ENCODE measurements at places on chromosomes 4 and X. TPM values are rescaled to one million over a fixed set of nuclear protein-coding genes. Genes with fewer than 3 reads are reported as not detected.

The DNAAF6 gene
- not detected for total RNA-seq

The MSANTD1 gene
- 1.3 TPM for total RNA-seq

DNA sequence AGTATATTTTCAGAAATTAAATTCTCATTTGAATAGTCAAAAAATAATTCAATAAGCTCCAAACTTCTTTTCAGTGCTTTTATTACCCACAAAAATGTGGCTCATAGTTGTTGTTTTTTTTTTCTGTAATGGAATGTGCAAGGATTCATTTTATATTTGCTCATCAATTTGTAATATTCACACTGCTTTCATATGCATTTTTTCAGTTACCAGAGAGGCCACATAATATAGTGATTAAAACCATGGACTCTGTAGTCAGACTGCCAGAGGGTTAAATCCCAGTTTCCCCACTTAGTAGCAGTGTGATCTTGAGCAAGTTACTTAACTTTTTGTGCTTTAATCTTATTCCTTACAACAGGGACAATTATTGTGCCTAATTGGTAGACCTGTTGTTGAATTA lies 64.5 kb downstream of the FAM9B start:
- DNase-seq, result no peak

- DNase-seq, result no peak
Observed at GRCh38 chr4:152352215-152352614, 183.7 kb downstream of the FBXW7 start.

The PJA1 gene
- total RNA-seq, result 36.4 TPM

The TCEAL6 gene
- not detected for total RNA-seq

GRCh38 chr4:186092296-186092695 lies 12.2 kb upstream of the FAM149A start:
- DNase-seq, result no peak

DNA sequence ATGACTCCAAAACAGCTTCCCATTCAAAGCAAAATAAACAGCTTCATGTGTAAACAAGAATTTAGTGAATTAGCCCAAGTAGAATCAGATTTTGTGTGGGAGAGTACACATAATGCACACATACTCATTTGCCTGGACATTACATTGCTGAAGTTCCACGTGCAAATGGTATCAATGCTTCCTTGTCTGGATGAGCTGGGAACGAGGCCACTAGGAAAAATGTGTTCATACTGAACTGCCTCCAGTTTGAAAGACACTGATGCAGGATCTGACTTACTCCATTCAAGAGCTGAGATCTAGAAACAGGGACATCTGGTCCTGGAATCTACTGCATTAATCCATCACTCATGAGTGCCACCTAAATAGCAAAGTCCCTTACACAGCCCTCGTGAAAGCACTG lies 228.0 kb downstream of the APBB2 start:
- DNase-seq, result no peak

The PAGE5 gene
- total RNA-seq, result 37.9 TPM

The RAPGEF2 gene
- total RNA-seq, result 15.9 TPM

- no peak for DNase-seq
Observed at GRCh38 chr4:113692809-113693411, 68.6 kb downstream of the CAMK2D start.

The ARR3 gene
- not detected for total RNA-seq

The SERPINA7 gene
- total RNA-seq, result not detected

DNA sequence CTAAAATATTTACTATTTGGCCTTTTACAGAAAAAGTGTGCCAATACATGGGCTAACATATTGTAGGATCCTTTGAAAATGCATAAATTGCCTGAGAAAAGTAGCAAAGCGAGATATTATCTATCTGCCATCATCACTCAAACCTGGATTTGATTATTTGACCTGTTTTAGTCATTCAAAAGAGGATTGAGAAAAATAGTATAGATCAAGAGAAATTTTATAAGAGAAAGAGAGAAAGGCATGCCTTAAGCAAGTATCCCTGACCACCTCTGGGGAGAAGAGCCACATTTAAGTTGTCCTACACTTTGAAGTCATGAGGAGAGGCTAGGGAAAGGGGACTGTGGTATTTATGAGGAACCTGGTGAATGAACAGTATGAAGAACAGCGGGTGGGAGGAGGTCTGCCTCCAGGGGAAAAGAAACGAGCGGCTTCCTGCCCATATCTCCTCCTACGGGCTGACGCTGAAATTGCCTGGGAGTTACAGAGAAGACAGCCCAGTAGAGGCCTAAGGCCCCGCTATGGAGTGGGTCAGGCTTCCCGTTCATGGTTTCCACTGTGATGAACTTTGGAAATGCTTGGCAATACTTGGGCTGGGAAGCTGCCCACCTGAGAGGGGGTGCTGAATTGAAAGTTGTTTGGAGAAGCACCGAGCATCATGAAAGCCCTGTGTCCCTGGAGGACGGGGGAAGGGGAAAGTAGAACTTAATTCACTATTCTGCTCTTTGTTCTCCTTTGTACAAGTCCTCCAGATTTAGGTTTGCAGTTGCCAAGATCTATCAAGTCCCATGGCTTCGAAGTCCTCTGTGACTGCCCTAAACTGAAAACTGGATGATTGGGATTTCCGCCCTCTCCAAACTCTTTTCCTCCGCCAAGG lies 106.9 kb upstream of the ACSL4 start:
- peak; percentile 65 for DNase-seq

DNA sequence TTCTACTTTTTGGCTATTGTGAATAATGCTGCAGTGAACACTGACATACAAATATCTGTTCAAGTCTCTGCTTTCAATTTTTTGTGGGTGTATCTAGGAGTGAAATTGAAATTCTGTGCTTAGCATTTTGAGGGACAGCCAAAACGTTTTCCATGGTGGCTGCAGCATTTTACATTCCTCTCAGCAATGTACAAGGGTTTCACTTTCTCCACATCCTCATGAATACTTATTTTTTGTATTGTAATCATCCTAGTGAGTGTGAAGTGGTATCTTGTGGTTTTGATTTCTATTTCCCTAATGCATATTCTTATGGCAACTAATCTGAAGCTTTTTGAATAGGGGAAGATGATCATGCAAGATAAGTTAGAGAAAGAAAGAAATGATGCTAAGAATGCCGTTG lies 40.3 kb downstream of the HSPA4L start:
- no peak for DNase-seq

DNA sequence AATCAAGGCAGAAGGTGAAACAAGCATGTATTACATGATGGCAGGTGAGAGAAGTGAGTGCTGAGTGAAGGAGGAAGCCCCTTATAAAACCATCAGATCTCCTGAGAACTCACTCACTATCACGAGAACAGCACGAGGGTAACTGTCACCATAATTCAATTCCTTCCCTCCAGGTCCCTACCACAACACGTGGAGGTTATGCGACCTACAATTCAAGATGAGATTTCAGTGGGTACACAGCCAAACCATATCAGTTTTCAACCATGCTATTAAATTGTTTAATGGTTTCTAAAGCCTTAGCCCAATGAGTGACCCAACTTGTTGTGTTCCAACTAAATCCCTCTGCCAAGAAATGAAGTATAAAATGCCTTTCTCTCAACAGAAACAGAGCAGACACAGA lies 519.8 kb downstream of the GBA3 start:
- DNase-seq, result no peak

DNA sequence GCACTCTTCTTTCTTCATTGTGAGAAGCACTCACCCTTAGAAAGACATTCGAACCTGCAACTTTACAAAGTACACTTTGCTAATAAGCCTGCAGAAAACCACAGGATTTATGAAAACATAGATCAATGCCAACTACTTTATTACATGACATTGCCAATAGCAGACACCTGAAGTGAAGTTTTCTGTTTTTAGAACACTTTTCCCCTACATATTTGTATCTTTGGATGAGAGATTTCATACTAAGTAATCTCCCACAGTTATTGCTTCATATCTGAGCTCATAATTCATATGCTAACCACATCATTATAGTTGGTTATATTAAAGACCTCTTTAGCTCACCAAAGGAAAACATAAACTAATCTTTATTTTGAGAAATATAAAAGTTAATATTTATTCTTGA lies 276.5 kb upstream of the CTSO start:
- DNase-seq, result no peak

DNA sequence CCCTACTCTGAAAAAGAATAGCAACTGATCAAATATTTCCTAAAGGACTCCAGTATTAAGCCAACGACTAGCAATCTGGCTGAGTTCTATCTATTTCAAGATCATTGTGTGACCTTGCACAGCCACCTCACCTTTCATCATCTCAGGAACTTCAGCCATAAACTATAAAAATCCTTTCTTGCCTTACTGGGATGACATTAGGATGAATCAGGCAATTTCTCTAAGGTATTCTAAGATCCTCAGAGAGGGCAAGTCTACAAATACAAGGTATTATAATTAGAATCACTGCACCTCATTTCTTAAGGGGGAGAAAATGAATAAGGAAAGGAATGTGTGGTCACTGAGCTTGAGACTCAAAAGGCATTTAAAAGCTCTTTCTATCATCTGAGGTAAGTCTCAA lies 152.6 kb downstream of the GRIA3 start:
- no peak for DNase-seq

GRCh38 chr4:173526027-173526482 lies 4.0 kb downstream of the HAND2 start:
- DNase-seq, result no peak

- peak; percentile 29 for DNase-seq
Observed at GRCh38 chr4:113760094-113760794, 1.3 kb downstream of the CAMK2D start.

- no peak for DNase-seq
Observed at GRCh38 chrX:150159537-150159936, 203.6 kb upstream of the MAMLD1 start.

- DNase-seq, result no peak
Observed at GRCh38 chr4:39812500-39812899, 114.6 kb downstream of the UBE2K start.

The AGTR2 gene
- 0.25 TPM for total RNA-seq

The RHOH gene
- total RNA-seq, result not detected

- DNase-seq, result no peak
Observed at GRCh38 chr4:159271856-159272255, 169.0 kb downstream of the RAPGEF2 start.

The TMEM35A gene
- not detected for total RNA-seq

- DNase-seq, result no peak
Observed at GRCh38 chrX:126658447-126658846, 105.8 kb upstream of the DCAF12L1 start.

The TMEM255A gene
- 4.0 TPM for total RNA-seq

The CTAG2 gene
- total RNA-seq, result not detected

The NOX1 gene
- total RNA-seq, result not detected

GRCh38 chr4:17933126-17933525 lies 88.4 kb downstream of the LCORL start:
- no peak for DNase-seq

Measured in H4 (cell line).